ENCODE measurements at places on chromosomes 11 and 22.
A peak's percentile ranks its signal among the peaks of the same experiment; 100 is the strongest.

- DNase-seq, result no peak
These were observed 24.8 kb downstream of the ADAMTS15 start for GRCh38 chr11:130473056-130473794.

GRCh38 chr22:28939932-28940331 lies 56.6 kb downstream of the ZNRF3 start:
- DNase-seq, result no peak

GRCh38 chr11:31636983-31637382 lies 127.4 kb downstream of the ELP4 start:
- DNase-seq, result no peak

DNA sequence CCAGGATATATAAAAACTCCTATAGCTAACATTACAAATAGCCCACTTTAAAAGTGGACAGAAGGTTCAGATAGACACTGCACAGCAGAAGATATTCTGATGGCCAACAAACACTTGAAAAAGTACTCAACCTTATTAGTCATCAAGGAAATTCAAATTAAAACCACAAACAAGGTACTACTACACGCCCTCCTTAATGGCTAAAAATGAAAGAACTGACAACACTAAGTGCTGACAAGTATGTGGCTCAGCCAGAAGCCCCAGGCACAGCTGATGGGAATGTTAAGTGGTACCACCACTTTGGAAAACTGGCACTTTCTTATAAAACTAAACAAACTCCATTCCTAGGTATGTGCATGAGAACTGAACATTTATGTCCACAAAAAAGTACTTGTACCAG lies 320.1 kb downstream of the TBC1D22A start:
- no peak for DNase-seq

- peak; percentile 58 for DNase-seq
These were observed 1.4 kb upstream of the TCN2 start for GRCh38 chr22:30605449-30606110.

- no peak for DNase-seq
These were observed 63.7 kb downstream of the RAB30 start for GRCh38 chr11:83007909-83008580.

- no peak for DNase-seq
These were observed 3.8 kb upstream of the LRRC74B start for GRCh38 chr22:21041937-21042336.
